ENCODE measurements at places on chromosomes 13 and 19.

DNA sequence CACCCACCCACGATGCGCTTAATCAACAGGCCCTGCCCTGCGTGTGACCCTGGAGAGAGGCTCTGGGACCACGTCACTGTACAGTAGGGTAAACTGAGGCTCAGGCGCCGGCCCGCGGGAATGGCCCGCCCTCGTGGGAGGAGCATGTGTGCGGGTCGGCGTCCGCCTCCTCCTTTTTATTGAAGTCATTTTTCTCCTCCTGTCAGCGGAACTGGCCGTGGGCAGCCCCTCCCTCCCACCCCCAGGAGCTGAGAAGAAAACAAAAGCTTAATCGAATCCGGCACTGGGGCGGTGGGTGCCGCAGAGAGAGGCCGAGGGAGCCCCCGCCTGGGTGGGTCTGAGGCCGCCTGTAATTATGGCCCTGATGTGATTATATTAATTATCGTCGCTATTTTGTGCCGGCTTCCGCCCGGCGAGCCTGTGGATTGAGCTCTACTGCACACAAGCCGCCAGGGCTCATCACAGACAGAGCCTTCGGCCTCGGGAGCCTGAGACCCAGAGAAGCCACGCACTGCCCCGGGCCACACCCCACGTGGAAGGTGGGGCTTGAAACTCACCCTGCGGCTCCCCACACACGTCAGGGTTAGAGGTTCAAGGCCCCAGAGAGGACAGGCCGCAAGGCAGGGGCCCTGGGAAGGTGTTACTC is 7.0 kb downstream of the C2CD4C start:
- no peak for DNase-seq

- no peak for DNase-seq
Observed at GRCh38 chr13:113274721-113275120, 22.3 kb upstream of the LAMP1 start.

DNA sequence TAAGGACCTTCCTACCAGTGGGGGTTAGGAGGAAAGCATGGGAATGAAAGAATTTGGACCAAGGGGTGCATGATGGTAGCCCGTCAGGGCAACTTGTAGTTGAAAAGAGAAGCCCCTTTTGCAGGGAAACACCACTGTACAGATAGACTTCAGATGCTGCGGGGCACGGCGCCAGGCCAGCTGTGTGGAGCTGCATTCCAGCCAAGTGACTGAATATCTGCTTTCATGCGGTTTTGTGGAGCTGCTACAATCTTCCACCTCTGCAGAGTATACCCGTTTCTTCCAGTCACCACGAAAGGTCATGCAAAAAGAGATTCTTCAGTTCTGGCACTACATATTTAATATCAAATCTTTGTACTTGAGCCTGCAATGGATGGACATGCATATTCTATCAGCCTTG is 104.7 kb downstream of the RGCC start:
- DNase-seq: no peak

DNA sequence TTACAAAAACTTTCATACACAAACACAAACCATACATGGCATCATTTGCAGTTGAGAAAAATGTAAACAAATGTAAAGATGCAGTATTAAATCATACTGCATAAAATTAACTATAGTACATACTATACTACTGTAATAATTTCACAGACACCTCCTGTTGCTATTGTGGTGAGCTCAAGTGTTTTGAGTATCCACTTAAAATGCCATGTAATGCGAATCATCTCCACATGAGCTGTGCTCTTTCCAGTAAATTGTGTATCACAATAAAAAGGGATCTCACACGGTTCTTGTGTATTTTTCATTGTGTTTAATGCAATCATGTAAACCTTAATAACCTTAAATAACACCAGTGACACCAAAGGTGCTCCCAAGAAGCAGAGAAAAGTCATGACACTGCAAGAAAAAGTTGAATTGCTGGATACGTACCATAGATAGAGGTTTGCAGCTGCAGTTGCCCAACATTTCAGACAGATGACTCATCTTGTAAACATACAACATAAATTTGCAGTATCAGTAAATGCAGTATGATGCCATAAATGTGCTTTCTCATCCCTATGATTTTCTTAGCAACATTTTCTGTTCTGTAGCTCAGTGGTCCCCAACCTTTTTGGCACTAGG is 166.6 kb downstream of the RAP2A start:
- DNase-seq: no peak

- no peak for DNase-seq
Observed at GRCh38 chr13:77518266-77518665, 17.2 kb upstream of the SCEL start.

DNA sequence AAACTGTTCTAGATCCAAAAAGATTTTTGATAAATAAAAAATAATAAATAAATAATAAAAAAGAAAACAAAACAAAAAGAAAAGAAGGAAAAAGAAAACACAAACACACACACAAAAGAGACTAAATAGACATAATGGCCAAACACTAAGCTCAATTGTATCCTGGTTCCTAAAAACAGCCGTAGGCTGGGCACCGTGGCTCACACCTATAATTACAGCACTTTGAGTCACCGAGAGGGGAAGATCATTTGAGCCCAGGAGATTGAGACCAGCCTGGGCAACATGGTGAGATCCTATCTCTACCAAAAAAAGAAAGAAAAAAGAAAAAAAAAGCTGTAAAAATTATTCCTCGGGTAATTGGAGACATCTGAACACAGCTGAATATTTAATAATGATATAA is 8.9 kb downstream of the ETHE1 start:
- no peak for DNase-seq

- DNase-seq: no peak
Observed at GRCh38 chr13:37326334-37326733, 220.9 kb upstream of the CSNK1A1L start.

GRCh38 chr19:43754253-43754502 is 584 bp downstream of the SMG9 start:
- DNase-seq: no peak

GRCh38 chr19:5948752-5949564 is 29.0 kb downstream of the RANBP3 start:
- DNase-seq: peak; percentile 27

DNA sequence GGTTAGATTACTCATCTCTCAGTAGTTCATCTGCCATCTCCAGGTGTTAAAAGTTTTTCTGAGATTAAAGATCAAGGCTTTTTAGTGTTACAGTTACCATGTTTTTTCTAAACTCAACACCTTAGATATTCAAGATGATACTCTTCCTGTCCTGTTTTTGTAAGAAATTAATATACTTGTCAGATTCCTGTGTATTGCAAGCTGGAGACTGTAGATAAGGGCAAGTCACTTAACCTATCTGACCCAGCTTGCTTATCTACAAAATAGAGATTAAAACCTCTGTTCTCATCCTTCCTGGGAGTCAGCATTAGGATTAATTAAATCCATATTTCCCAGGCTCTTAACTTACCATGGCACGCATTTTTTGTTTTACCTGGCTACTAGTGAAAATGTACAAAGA is 25.2 kb downstream of the SUGT1 start:
- no peak for DNase-seq

GRCh38 chr19:14094854-14095253 is 4.3 kb upstream of the SAMD1 start:
- no peak for DNase-seq

- no peak for DNase-seq
Observed at GRCh38 chr13:59680429-59681024, 483.2 kb downstream of the DIAPH3 start.

DNA sequence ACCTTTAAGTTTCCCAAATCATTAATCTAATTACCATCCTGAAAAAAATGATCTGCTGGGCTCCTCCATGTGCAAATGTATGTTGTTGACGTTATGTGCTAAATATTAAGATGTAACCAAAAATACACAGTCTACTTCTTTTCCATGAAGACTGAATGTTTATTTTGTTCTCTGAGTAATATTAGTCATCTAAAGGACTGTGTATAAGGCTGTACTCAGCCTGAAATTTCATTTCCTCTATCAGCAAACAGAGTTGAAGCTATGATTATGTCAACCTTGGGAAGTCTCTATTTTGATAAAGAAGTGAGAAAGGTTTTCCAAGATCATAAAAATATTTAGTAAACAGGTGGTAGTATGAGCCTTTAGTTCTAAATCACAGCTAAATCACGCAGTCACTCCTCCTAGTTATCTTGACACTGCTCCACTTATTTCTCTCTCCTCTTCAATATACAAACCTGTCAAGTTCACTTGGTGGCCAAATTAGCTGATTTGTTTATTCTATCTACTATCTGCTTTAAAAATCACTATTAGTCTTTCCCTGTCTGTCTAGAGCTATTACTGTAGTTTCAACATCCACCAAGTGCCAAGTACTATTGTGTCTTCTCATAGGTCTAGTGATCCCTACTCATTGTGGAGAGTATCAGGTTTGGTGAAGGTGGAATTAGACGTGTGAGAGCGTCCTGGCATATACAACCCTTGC is 211.7 kb upstream of the STARD13 start:
- no peak for DNase-seq

DNA sequence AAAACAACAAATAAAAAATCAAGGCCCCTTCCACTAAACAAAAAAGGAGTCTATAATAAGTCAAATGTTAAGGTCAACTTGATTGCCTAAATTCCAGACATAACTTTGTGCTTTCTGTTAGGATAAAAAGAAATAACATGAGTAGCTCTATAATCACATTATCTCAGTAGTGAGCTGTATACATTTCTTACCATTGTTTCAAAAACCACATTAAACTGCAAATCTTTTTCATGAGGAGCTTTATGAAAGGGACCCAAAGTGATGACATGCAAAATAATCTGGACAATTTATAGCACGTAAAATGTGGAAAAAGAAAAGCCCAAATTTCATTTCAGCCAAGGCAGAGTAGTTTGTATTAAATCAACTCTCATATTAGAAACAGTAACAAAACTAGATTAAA is 269.2 kb downstream of the KLF12 start:
- DNase-seq: no peak

GRCh38 chr13:43934273-43934672 is 54.6 kb downstream of the LACC1 start:
- DNase-seq: no peak

- no peak for DNase-seq
Observed at GRCh38 chr19:53504885-53505284, 33.1 kb upstream of the ZNF331 start.

DNA sequence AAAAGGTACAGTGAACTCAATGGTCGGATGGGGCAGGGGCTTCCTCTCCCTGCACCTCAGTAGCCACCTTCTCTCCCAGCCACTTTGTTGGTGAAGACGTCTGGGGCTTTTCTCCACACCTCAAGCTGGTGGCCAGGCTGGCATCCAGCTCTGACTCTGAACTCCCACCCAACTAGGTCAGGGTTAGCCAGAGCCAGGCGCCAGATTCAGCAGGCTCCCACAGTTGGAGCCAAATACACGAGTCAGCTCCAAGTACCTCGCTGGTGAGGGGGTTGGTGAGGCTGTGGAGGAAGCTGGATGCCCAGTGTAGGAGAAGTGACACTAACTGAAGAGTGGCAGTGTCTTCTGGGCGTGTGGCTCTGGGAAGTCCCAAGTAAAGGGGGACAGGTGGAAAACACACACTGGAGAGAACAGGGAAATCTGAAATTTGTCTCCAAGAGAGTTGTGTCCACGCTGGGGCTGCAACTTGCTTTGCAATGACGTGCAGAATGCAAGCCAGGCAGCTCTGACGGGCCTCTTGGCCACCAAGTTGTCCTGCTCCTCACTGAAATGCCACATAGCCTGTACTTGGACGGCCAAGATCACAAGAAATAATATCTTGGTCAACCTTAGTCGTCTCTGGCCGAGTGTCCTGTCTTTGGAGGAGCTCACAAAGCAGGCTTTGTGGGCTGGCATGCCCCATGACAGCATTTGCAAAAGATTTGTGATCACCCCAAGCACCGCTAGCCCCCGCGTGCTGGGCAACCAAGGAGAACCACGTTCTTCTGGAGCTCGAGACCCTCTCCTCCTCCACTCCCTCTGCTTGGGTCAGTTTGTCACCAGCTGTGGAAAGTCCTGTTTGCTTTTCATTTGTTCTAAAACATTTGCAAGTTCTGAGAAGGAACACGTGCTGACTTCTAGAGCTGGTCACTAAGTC is 18.1 kb downstream of the SLC7A1 start:
- no peak for DNase-seq

- no peak for DNase-seq
Observed at GRCh38 chr19:39833160-39833463, 850 bp downstream of the DYRK1B start.

DNA sequence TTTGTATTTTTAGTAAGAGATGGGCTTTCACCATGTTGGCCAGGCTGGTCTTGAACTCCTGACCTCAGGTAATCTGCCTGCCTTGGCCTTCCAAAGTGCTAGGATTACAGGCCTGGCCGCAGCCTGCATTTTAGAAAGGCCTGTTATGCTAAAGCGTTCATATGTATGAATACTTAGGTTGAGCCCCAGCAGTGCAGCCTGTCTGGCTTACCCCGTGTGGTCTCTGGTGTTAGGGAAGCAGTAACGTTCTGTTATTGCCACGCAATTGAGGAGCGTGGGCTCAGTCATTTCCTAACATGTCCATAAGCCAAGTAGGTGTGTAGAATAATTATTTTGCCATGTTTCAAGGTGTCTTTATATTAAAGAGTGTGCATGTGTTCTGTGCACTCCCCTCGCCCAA is 14.3 kb downstream of the HNRNPM start:
- DNase-seq: no peak

DNA sequence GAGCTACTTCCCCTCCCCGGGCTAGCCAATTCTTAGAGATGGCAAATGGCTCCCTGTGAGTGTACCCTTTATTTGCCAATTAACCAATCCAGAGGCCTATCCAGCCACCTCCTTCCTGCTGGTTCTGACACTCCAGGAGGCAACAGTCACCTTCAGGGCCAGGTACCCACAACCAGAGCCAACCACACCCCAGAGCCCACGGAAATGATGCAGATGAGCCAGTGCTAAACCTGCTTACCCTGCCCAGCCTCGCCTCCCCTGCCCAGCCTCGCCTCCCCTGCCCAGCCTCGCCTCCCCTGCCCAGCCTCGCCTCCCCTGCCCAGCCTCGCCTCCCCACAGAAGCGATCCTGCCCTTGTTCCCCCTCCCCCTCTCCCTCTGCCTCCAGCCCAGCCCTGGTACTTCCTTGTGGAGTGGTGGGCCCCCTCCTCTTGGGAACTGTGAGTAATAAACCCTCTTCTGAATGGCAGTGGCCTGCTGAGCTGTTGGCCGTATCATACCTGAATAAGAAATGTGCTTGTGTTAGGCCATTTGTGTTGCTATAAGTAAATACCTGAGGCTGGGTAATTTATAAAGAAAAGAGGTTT is 173.8 kb upstream of the RNF113B start:
- DNase-seq: no peak
